T follicular helper cell (primary cell): ENCODE measurements at places on chromosomes 7 and 10.

GRCh38 chr10:13308096-13308495 lies 8.2 kb upstream of the PHYH start:
- no peak for DNase-seq

GRCh38 chr7:33627741-33628140 lies 277.6 kb upstream of the BMPER start:
- no peak for DNase-seq

DNA sequence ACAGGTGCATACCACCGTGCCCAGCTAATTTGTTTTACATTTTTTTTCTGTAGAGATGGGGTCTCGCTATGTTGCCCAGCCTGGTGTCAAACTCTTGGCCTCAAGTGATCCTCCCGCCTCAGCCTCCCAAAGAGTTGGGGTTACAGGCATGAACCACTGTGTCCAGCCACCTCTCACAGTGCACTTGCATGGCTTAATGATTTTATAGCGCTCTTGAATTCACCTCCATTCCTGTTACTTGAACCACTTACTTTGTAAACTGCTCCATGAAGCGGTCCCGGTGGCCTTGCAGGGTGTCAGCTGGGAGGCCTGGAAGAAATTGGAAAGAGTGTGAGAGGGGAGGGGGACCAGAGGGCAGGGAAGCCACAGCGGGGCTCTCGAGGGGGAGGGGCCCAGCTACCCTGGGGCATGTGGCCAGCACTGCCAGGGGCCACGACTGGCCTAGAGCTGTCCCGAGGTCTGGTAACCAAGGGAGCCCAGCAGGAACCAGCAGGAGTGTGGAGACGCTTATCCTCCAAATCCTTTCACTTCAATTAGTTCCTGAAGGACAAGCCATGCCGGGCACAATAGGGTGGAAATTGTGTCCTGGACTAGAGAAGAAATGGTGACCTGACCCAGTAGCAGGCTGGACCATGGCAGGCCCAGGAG lies 76.0 kb downstream of the SPDYE5 start:
- DNase-seq: no peak

DNA sequence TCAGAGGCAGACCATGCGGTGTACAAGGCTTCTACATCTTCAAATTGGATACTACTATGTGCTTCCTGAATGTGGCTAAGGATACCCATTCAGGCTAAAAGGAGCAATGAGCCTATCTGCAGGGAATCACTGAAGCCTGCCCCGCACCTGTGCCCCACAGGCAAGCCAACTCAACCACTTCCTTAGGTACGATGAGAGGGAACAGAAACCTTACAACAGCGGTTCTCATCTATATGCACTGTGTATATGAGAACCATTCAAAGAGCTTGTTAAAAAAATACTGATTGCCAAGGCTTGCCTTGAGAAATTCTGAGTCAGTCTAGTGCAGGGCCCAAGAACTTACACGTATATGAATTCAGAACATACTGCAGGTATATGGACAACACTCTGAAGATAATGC lies 679.6 kb downstream of the PARD3 start:
- no peak for DNase-seq

DNA sequence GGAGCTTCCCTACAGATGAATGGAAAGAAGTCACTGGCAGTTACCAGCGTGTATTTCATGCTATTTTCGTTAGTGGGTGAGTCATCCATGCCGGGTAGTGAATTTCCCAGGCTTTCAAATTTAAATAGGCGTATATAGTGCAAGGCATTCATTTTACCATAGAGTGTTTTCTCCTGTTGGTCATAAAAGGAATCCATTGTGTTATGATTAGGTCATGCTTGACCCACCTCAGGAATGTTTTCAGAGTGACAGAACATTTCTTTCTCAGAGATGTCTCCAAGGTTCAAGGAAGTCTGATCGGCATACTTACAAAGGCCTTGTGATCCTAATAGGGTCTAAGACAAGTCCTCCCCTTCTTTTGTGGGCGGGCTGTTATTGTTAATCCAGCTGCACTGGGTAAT lies 110.7 kb downstream of the AKR1D1 start:
- no peak for DNase-seq

DNA sequence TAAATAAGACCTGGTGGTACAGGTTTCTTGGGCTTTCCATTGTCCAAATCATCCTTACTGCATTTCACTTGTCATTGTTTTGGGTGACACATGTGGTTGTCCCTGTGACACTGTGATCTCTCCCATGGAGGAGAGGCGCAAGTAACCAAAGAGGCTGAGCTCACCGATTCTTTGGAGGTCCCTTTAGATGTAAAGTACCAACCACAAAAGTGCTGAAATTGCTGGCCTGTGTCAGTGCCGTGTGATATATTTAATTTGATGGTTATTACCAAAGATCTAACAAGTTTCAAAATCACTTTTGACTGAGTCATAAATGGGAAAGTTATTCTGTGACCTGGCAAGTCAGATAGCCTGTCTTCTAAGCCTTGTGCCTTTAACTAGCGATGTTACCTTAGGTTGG lies 19.4 kb downstream of the MCM10 start:
- DNase-seq: no peak

DNA sequence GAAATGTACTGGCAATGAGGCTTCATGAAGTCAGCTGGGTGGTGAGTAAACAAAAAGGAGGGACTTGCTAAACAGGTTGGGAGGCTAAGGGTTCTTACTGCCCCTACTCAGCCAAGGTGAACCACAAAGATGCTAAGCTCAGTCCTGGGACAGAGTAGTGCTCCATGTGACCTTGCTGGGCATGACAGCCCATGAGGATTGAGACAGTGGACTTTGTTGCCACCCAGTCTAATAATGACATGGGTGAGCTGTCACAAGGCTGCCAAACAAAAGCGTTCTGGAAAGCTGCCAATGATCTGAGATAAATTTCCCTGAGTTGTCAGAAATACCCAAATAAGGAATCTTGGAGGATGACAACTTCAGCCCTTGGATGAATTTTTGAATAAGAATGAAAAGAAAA lies 75.2 kb downstream of the CLEC2L start:
- no peak for DNase-seq

- DNase-seq: peak; percentile 64
Observed at GRCh38 chr10:123241391-123242141, 87.4 kb downstream of the BUB3 start.

GRCh38 chr7:53596230-53596629 lies 560.8 kb downstream of the POM121L12 start:
- no peak for DNase-seq

GRCh38 chr7:26645121-26645520 lies 219.3 kb downstream of the SKAP2 start:
- DNase-seq: no peak

DNA sequence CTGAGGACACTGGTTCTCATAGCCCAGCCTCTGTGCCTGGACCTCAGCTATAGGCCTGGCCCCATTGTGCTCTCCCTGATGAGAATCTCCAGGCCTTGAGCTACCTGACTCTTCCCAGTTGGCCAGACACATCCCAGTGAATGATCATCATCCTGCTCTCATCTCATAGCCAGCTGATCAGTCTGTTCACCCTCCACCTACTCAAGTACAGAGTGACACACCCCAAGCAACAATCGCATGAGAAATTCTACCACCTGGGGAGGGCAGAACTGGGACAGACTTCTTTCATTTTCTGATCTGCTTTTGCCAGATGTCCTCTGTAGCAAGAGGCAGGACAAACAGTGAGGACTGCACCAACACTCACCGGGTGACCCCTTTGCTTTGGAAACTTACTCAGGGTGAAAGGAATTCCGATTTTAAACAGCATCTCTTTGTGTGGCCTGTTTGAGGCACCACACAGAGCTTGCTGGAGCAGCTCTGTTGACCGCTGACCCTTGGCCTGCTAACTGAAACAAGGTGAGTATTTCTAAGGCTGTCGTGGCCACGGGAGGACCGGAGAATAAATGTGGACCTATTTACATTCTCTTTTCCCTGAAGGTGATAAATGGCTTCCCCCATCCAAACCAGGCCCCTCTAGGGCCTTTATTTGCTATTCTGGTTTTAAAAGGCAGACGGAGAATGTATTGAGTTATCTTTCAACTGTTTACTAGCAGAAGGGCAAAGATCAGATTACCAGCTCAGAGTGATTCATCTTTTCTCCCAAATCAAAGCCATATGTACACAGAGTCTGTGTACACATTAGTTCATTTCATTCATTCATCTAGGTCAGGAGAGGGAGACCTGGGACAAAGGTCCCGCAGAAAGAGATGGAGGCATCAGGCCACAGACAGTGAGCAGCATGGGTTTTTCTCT lies 181.4 kb upstream of the TNS3 start:
- DNase-seq: no peak

GRCh38 chr7:3897430-3898372 lies 596.6 kb downstream of the SDK1 start:
- peak; percentile 10 for DNase-seq

- DNase-seq: no peak
Observed at GRCh38 chr7:151690606-151691005, 170.9 kb upstream of the RHEB start.

- DNase-seq: no peak
Observed at GRCh38 chr7:12610899-12611298, 40.4 kb downstream of the SCIN start.

DNA sequence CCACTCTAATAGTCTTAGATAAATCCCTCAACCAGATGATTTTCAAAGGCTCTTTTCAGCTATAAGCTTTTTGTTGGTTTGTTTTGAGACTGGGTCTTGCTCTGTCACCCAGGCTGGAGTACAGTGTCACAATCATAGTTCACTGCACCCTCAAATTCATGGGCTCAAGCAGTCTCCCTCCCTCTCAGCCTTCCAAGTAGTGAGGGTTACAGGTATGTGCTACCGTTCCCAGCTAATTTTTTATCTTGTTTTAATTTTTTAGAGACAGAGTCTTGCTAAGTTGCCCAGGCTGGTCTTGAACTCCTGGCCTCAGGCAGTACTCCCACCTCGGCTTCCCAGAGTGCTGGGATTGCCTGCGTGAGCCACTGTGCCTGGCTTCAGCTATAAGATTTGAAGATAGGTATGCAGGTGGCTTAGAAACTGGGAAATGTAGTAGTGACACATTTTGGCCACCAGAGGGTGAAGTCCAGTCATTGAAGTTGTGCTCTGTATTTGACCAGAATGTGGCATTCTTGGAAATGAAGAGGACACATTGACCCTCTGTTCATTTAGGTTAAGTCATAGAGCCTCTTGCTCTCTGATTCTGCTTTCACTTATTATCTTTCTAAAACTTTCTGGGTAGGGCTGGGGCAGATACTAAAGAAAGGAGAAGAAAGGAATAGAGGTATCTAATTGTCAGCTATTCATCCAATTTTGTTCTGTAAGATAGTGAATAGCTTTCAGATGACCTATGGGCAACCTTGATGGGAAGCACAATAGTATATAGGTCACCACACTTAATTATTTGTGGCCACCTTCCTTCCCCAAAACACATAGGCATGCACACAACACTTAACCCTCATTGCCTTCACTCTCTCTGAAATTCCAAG lies 36.0 kb downstream of the R3HCC1L start:
- no peak for DNase-seq

DNA sequence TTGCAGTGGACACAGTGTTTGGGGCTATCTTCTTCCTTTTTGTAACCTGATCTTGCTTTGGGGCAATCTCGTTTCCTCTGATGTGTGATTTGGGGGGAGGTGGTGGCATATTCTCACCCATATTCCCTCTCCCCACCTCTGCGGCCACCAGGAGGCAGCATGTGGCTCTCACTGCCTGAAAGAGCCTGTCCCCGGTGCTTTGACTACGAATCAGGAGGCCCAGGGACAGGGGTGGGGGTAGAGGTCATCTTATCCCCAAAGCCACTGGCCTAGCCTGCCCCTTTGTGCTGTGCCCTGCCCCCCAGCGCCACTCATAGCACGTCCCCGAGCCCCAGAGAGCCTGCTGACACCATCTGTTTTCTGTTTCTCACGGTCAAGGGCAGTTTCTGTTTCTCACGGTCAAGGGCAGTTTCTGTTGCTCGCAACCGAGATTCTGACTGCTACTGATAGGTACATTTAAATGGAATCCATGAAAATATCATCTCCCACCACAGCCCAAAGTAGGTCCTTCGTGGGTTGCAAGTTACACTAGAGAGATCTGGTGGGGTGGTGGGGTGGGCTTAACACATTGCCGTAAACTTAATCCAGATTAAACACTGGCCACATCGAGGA lies 28.2 kb downstream of the PHYH start:
- peak; percentile 43 for DNase-seq

GRCh38 chr7:139848274-139848673 lies 19.2 kb downstream of the TBXAS1 start:
- no peak for DNase-seq

DNA sequence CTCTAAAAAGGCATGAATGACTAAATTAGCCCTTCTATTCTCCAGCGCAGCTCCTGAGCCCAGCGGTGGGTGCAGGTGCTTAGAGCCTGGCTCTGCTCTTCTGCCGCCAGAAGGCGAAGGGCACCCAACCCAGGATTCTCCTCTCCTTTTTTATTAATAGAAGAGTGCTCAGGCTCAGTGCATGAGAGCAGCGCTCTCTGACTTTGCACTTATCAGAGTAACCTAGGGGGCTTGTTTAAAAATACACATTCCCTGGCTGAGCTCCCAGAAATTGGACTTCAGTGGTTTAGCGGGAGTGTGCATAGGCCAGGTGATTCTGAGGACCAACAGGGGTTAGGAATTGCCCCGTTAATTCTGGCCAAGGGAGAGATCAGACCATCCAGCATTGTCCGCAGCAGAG lies 1.7 kb upstream of the PFKP start:
- no peak for DNase-seq
